ENCODE measurements at places on chromosomes 4 and X.

DNA sequence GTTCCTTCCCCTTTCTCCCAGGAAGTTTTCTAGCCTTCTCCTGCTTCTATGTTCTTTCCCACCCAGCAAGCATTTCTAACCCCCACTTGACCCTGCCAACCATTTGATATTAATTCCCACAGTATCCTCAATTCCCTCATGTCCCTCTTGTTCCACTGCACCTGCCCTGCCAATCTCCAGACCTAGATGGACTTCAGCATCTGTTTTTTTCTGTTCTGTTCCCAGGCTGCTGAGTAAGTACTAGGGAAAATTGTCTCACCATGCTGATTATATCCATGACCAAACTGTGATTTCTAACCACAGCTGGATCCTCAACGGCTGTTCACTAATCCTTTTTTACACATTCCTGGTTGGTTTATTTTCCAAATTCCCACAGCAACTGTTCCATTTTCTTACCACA is 37.7 kb downstream of the CLCN5 start:
- no peaks in the 10 kb centered on the region for H3K27me3 ChIP-seq
- no peaks in the 10 kb centered on the region for H3K4me1 ChIP-seq
- DNase-seq, result no peak

DNA sequence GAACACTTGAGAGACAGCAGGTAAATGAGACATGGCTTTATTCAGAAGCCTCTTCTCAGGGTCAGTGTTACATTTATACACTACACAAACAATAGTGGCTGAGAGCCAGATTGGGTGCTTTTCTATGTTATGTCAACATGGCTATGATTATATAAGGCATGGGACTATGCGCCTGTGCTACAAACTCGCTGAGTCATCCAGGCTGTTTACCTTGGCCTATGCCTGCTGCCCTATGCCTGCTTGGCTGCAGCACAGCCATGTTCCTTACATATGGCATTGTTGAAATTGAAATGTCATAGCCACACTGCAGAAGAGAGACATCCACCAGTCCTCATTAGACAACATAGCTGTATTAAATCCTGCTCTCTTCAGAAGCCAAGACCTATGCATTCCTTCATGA is 236.3 kb upstream of the NWD2 start:
- H3K27me3 ChIP-seq, result no peaks in the 10 kb centered on the region
- no peak overlapping the region for H3K27ac ChIP-seq
- H3K36me3 ChIP-seq, result peaks cover 4% of the 10 kb centered on the region

- no peaks in the 10 kb centered on the region for H3K4me1 ChIP-seq
- no peaks in the 10 kb centered on the region for H3K36me3 ChIP-seq
- no peak overlapping the region for H3K4me3 ChIP-seq
- no peak for DNase-seq
- H3K27ac ChIP-seq, result no peak overlapping the region
- H3K27me3 ChIP-seq, result peaks cover 27% of the 10 kb centered on the region
Measured at GRCh38 chr4:186027405-186027804, 41.6 kb upstream of the TLR3 start.

DNA sequence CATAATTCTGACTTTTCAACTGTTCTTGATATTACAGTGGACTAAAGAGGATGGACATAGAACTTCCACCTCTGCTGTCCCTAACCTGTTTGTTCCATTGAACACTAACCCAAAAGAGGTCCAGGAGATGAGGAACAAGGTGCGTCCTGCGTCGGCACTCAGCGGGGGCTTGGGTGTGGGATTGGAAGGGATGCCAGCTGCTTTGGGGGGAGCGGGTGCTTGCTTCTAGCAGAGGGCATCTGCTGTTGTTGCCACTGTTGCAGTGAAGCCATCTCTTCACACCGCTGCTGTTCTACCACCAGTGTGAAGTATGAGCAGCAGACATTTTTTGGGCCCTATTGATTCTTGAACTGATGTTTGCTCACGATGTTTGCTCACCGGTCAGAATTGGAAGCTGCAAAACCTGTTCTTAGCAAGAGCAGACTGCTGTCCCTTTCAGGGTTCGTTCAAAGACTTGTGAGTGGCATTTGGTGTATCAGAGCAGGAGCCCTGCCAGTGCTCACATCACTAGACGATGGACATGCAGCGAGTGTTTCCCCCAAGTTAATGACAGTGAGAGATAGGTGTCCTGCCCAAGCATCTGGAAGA is 55.4 kb downstream of the NOP14 start:
- H3K27ac ChIP-seq, result peak overlapping the region; percentile 59
- no peaks in the 10 kb centered on the region for H3K27me3 ChIP-seq
- peak overlapping the region; percentile 36 for H3K4me3 ChIP-seq
- no peak for DNase-seq

GRCh38 chr4:39353478-39354253 is 12.5 kb downstream of the RFC1 start:
- no peak for DNase-seq
- no peaks in the 10 kb centered on the region for H3K27me3 ChIP-seq
- peaks cover 20% of the 10 kb centered on the region for H3K36me3 ChIP-seq
- H3K4me1 ChIP-seq, result peaks cover 43% of the 10 kb centered on the region
- peak overlapping the region; percentile 94 for H3K27ac ChIP-seq
- peak overlapping the region; percentile 86 for H3K4me3 ChIP-seq

DNA sequence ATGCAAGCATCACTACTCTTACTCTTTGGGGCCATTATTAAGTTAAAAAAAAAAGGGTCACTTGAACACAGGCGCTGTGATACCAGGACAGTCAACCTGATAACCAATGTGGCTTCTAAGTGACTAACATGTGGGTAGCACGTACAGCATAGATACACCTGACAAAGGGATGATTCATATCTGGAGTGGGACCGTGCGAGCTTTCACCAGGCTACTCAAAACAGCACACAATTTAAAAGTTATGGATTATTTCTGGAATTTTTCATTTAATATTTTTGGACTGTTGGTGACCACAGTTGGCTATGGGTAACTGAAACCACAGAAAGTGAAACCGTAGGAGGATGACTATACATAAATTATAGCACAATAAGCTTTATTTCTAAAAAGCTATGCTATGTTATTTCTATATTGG is 113.8 kb upstream of the STIM2 start:
- peaks cover 18% of the 10 kb centered on the region for H3K36me3 ChIP-seq
- DNase-seq, result no peak
- peaks cover 17% of the 10 kb centered on the region for H3K4me1 ChIP-seq
- H3K27me3 ChIP-seq, result no peaks in the 10 kb centered on the region

DNA sequence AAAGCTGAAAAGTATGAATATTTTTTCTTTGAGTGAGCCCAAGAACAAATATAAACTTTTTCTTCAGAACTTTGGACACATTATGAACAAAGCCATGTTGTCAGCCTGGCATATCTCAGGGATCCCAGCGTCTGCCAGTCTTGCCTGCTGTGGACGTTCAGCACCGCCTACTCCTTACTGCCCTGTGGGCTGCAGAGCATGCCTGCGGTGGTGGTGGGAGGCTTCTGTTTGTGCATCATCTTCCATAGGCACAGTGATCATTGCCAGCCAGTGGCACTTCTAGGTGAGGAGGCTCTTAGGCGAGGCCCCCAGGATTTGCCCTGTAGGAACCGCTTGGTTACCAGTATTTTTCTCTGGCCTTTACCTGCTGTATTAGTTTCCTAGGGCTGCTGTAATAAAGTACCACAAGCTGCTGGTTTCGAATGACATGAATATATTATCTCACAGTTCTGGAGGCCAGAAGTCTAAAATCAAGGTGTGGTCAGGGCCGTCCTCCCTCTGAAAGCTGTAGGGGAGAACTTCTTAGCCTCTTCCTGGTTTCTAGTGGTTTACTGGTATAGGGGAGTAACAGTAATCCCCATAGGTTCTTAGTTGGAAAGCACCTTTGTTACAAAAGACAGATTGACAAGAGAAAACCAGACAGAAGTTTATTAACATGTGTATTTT is 15.4 kb downstream of the ANXA3 start:
- no peaks in the 10 kb centered on the region for H3K4me1 ChIP-seq
- H3K27me3 ChIP-seq, result no peaks in the 10 kb centered on the region
- no peaks in the 10 kb centered on the region for H3K36me3 ChIP-seq
- H3K27ac ChIP-seq, result no peak overlapping the region

DNA sequence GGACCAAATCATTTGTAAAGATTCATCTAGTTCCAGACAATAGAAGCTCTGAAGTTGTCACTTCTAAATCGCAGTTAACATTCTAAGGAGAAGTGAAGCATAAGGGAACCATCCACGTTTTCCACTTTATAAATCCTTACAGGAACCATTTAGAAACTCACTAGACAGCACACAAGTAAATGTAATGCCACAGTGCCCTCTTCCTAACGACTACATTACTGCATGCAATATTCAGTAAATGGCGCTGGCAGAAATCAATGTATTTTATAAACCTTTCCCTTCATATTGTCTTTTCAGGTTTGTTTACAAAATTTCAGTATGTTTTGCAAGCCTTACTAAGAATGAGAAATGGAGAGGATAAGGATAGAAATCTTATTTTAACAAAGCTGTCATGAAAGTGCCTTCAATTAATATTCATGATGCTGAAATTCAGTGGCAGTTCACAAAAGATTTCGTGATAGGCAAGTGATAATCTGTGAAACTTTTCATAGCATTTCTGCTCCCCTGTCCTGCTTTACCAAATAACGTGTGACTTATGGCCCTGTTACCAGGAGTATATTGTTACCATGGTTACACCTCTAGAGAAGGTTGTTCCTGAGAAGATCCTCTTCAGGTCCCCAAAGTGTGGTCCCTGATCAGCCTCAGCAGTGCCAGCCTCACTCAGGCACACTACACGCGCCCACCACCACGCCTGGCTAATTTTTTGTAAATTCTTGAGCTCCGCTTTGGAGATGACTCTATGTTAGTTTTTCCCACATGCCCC is 54.2 kb downstream of the TMA16 start:
- no peaks in the 10 kb centered on the region for H3K36me3 ChIP-seq
- no peaks in the 10 kb centered on the region for H3K27me3 ChIP-seq
- peaks cover 2% of the 10 kb centered on the region for H3K4me1 ChIP-seq

- peaks cover 21% of the 10 kb centered on the region for H3K27me3 ChIP-seq
- no peak overlapping the region for H3K4me3 ChIP-seq
- H3K27ac ChIP-seq, result no peak overlapping the region
Measured at GRCh38 chr4:41245983-41246382, 10.7 kb upstream of the UCHL1 start.

GRCh38 chrX:150544835-150545770 is 23.3 kb upstream of the MTM1 start:
- no peak overlapping the region for H3K4me3 ChIP-seq
- DNase-seq, result no peak
- no peaks in the 10 kb centered on the region for H3K36me3 ChIP-seq
- H3K27me3 ChIP-seq, result no peaks in the 10 kb centered on the region
- H3K4me1 ChIP-seq, result peaks cover 27% of the 10 kb centered on the region
- peak overlapping the region; percentile 71 for H3K27ac ChIP-seq

GRCh38 chr4:52907510-52907909 is 45.4 kb downstream of the RASL11B start:
- H3K4me3 ChIP-seq, result no peak overlapping the region
- H3K27me3 ChIP-seq, result no peaks in the 10 kb centered on the region
- DNase-seq, result no peak
- peaks cover 47% of the 10 kb centered on the region for H3K36me3 ChIP-seq

GRCh38 chr4:32022071-32022470 is 1301.9 kb downstream of the PCDH7 start:
- H3K27ac ChIP-seq, result no peak overlapping the region
- H3K4me1 ChIP-seq, result no peaks in the 10 kb centered on the region
- no peaks in the 10 kb centered on the region for H3K36me3 ChIP-seq
